Stimulated activated CD8-positive, alpha-beta memory T cell treated with anti-CD3 and anti-CD28 coated beads, Interleukin-4, amount 100 ng/mL, for 1 hour (primary cell): ENCODE measurements at places on chromosomes 12 and 14.

- no peak for DNase-seq
These were observed 46.8 kb upstream of the RBM19 start for GRCh38 chr12:114012744-114013431.

GRCh38 chr12:57892232-57892972, 45.9 kb upstream of the CTDSP2 start:
- DNase-seq = no peak

DNA sequence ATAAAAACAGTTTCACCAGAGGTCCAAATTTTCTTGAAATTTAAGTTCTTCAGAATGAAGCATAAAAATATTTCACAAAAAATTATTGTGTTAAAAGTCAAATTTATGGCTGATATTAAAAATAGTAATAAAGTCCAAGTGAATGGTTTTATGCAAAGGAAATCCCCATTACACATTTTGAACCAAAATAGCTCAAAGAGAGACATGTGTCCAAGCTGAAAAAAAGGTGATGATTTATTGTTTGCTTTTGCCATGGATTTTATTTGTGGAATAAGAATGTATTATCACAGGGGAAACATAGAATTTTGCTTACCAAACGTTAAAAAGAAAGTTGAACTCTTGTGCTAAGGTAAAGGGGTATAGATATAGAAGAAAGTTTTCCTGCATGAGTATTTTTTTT, 4.6 kb downstream of the FOXG1 start:
- DNase-seq = no peak

- no peak for DNase-seq
These were observed 38.6 kb downstream of the CCDC88C start for GRCh38 chr14:91378930-91379578.

DNA sequence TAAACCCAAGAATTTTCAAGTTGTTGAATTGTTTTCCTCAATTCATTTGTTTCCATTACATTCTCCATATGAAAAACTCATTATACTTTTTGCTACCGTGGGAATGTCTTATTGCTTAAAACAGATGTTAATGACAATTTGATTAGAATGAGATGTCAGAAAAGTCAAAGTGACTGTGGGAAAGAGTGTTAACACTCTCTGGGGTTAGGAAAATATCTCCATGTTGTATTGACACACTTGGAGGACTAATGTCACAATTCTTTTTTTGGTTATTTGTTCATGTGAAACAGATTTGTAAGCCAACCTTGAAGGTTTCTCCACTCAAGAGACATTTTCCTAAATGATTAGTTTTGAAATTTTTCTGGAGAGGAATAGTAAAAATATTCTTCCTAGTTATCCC, 47.2 kb upstream of the CMAS start:
- no peak for DNase-seq

DNA sequence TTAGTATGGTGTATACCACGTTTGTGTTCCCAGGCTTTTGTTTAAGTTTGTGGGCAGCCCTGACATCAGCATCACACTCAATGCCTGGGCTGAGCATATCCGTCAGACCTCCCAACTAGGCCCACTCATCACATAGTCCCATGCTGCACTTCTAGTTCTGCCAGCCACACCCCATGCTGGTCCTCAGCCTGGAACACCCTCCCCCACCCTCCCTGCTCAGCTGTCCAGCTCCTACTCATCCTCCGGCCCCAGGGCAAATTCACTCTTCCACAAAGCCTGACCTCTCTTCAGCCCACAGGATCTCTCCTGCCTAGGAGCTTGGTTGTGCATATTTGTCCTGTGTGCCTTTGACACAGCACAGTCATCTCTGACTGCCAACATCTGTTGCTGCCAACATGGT, 3.9 kb upstream of the ENDOU start:
- no peak for DNase-seq

DNA sequence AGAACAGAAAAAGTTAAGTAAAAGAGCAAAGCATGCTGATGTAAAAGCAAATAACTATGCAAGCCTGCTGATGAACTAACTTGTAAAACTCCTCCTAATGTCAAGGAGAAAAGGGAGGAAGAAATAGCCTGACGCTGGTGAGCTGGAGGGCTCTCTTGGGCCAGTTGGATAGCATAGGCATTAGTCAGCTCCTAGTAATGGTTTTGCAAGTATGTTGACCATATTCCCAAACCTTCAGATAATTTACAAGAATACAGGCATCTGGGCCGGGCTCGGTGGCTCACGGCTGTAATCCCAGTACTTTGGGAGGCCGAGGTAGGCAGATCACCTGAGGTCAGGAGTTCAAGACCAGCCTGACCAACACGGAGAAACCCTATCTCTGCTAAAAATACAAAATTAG, 871.4 kb downstream of the C12orf50 start:
- DNase-seq = no peak

GRCh38 chr12:2240984-2241383, 188.2 kb downstream of the CACNA1C start:
- no peak for DNase-seq

DNA sequence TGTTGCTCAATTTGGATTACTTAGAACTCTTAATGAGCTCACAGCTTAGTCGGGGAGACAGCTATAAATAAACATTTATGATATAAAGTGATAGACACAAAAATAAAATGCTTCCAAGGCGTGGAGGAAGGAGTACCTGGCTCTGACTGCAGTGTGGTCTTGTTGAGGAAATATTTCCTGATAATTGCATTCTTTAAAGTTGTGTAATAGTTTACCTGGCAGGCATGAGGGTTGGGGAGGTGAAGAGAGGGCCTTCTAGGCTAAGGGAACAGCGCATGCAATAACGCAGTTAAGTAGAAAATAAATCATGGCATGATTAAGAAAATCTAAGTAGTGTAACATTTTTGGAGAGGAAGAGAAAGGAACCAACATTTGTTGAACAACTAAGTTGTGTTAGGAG, 260.5 kb upstream of the ATP2B1 start:
- DNase-seq = no peak

- no peak for DNase-seq
These were observed 3.8 kb upstream of the SNX6 start for GRCh38 chr14:34633742-34634141.

GRCh38 chr12:119822046-119822445, 55.1 kb downstream of the CIT start:
- DNase-seq = no peak
